ENCODE measurements at places on chromosomes 3 and 15.
A peak's percentile ranks its signal among the peaks of the same experiment; 100 is the strongest.

DNA sequence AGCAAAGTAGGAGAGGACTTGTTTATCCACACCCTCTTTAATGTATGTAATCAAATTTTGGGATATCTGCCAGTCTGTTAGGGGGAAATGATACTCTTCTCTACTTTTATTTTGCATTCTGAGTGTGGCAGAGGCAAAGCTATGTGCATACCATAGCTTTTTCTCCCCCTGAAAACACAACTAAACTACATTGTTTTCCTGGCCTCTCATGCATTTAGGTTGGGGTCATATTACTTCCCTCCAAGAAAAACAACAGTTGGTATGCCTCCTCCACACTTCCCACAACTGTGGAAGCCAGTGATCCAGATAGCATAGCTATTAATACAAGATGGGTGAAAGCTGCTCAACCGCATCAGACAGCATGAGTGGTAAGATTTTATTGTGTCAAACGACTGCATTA is 6.9 kb downstream of the RPL15 start:
- H3K27me3 ChIP-seq: no peaks in the 10 kb centered on the region
- H3K27ac ChIP-seq: no peak overlapping the region
- H3K36me3 ChIP-seq: peaks cover 21% of the 10 kb centered on the region
- H3K4me1 ChIP-seq: peaks cover 13% of the 10 kb centered on the region
- DNase-seq: no peak

DNA sequence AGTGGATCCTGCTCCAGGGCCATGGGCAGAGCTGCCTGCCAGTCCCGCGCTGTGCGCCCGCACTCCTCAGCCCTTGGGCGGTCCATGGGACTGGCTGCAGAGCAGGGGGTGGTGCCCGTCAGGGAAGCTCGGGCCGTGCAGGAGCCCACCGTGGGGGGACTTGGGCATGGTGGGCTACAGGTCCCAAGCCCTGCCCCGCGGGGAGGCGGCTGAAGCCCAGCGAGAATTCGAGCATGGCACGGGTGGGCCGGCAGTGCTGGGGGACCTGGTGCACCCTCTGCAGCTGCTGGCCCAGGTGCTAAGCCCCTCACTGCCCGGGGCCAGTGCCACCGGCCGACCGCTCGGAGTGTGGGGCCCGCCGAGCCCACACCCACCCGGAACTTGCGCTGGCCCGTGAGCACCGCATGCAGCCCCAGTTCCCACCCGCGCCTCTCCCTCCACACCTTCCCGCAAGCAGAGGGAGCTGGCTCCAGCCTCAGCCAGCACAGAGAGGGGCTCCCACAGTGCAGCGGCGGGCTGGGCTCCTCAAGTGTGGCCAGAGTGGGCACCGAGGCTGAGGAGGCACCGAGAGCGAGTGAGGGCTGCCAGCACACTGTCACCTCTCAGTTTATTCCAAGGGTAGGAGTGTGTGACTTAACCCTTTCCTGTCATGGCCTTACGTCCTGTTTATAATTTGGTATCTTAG is 129.3 kb downstream of the TMEM108 start:
- no peaks in the 10 kb centered on the region for H3K4me1 ChIP-seq
- H3K36me3 ChIP-seq: no peaks in the 10 kb centered on the region
- H3K27ac ChIP-seq: no peak overlapping the region
- H3K27me3 ChIP-seq: peaks cover 4% of the 10 kb centered on the region

- H3K27me3 ChIP-seq: no peaks in the 10 kb centered on the region
- H3K4me3 ChIP-seq: no peak overlapping the region
- no peaks in the 10 kb centered on the region for H3K4me1 ChIP-seq
- no peak for DNase-seq
- H3K36me3 ChIP-seq: peaks cover 14% of the 10 kb centered on the region
- H3K27ac ChIP-seq: no peak overlapping the region
These were observed 93.7 kb downstream of the RAD18 start for GRCh38 chr3:8869613-8870012.

- peaks cover 8% of the 10 kb centered on the region for H3K27me3 ChIP-seq
- H3K4me3 ChIP-seq: no peak overlapping the region
- no peak overlapping the region for H3K27ac ChIP-seq
- no peaks in the 10 kb centered on the region for H3K4me1 ChIP-seq
These were observed 60.7 kb downstream of the EXOG start for GRCh38 chr3:38556640-38557358.

GRCh38 chr3:13275376-13276005 is 144.6 kb downstream of the NUP210 start:
- no peaks in the 10 kb centered on the region for H3K36me3 ChIP-seq
- H3K4me3 ChIP-seq: no peak overlapping the region
- peaks cover 21% of the 10 kb centered on the region for H3K4me1 ChIP-seq
- no peak overlapping the region for H3K27ac ChIP-seq

DNA sequence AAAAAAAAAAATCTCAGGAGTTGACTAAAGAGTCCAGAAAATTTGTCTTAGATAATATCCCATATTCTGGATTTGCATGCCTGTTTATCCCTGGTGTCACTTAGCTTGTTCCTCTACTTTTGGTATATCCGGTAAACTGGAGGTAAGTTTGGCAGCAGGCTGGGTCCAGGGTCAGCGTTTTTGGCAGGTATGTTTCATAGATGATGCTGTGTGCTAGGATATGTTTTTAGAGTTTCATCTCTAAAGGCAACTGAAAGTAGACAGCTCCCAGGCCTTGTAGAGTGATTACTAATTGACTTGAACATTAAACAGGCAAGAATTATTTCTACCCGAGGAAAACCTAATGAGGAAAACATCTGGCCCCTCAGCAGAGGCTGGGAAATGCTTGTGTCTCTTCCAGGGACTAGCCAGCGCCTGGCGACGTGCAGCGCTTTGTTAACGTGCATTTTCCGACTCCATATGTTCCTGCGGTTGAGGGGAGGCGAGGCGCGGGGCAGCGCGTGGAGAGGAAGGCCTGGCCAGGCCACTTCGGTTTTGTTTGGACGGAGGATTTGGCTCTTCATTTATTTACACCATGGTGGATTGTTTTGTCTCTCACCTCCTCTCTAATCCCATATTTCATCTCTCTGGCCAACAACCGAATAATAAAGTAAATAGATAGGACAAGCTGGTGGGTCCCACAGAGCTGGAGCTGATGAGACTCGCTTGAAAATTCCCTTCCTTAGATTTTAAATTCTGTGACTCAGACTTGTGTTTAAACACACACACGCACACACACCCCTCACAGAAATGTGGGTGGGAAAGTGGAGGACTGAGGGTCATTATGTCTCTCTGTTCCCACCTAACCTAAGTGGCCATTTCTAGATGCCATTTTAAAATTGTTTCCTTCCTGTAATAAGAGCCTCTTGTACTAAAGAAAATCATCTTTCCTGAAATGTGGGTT is 65.3 kb downstream of the ASB7 start:
- no peaks in the 10 kb centered on the region for H3K36me3 ChIP-seq
- no peak overlapping the region for H3K4me3 ChIP-seq
- DNase-seq: no peak
- H3K27me3 ChIP-seq: peaks cover 27% of the 10 kb centered on the region

GRCh38 chr3:128603811-128604775 is 46.5 kb downstream of the RPN1 start:
- DNase-seq: no peak
- H3K27ac ChIP-seq: no peak overlapping the region
- no peaks in the 10 kb centered on the region for H3K36me3 ChIP-seq
- no peak overlapping the region for H3K4me3 ChIP-seq

GRCh38 chr3:32885283-32885901 is 66.1 kb upstream of the CCR4 start:
- H3K27me3 ChIP-seq: no peaks in the 10 kb centered on the region
- H3K36me3 ChIP-seq: no peaks in the 10 kb centered on the region
- no peak overlapping the region for H3K4me3 ChIP-seq
- H3K27ac ChIP-seq: no peak overlapping the region
- H3K4me1 ChIP-seq: peaks cover 28% of the 10 kb centered on the region

- no peaks in the 10 kb centered on the region for H3K27me3 ChIP-seq
- peak overlapping the region; percentile 87 for H3K4me3 ChIP-seq
- DNase-seq: no peak
These were observed 2.0 kb downstream of the RBM15B start for GRCh38 chr3:51393134-51393495.

DNA sequence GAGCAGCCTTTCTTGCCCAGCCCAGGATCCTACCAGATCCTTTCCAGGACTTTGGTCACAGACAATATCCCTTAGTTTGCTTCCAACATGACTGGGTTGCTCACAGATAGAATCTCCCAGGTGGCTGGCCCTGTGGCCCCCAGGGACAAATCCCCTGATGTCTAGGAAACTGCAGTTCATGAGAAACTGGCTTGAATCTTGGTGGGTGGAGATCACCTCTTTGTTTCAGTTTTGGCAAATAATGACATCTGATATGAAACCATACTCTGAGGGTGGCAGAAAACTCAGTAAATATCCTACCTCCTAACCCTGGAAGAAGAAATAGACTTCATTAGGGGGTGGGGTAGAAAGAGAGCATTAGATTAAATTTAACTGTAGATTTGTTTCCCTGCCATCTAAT is 44.1 kb upstream of the PFN2 start:
- H3K4me1 ChIP-seq: no peaks in the 10 kb centered on the region
- DNase-seq: no peak
- no peak overlapping the region for H3K27ac ChIP-seq
- H3K36me3 ChIP-seq: no peaks in the 10 kb centered on the region
- peaks cover 6% of the 10 kb centered on the region for H3K27me3 ChIP-seq

GRCh38 chr3:122947738-122948137 is 79.8 kb downstream of the SEMA5B start:
- H3K36me3 ChIP-seq: no peaks in the 10 kb centered on the region
- no peak overlapping the region for H3K4me3 ChIP-seq
- no peak overlapping the region for H3K27ac ChIP-seq
- H3K4me1 ChIP-seq: peaks cover 53% of the 10 kb centered on the region
- no peak for DNase-seq
- H3K27me3 ChIP-seq: no peaks in the 10 kb centered on the region

DNA sequence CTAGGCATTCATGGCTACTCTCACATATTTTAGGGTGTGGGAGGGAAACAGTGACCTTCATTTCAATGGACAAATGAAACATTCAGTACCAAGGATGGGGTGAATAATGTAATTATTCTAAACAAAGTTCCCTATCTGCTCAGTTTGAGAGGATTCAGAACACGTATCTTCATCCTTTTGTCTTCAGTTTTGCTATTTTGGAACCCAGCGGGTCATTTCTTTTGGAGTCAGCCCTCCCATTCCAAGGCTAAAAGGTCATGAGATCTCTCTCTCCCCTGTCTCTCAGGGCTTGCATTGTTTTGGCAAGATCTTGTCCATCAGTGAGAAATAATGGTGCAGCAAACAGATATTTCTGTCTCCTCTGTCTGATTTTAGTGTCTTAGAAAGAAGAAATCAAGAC is 16.3 kb upstream of the GATM start:
- H3K36me3 ChIP-seq: no peaks in the 10 kb centered on the region
- no peak overlapping the region for H3K4me3 ChIP-seq
- no peak for DNase-seq
- peaks cover 14% of the 10 kb centered on the region for H3K27me3 ChIP-seq
- peaks cover 5% of the 10 kb centered on the region for H3K4me1 ChIP-seq

DNA sequence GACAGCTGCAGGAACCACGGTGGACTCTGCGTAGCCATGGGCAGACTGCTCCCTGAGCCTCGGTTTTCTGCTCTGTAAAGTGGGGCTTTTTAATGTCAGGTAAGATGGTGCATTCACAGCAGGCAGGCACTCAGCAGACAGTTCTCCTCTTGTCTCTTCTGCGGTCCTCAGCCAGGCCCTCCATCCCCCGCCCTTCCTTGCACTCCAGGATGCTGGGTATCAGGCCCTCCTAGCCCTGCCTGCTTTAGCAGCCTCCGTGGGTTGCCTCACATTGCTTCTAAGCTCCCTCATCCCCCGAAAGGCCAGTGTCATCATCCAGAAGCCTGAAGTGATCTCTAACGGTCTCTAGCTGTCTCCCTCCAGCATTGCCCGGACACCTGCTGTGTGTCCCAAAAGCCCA is 115.7 kb downstream of the WNT7A start:
- H3K4me1 ChIP-seq: no peaks in the 10 kb centered on the region
- no peaks in the 10 kb centered on the region for H3K36me3 ChIP-seq
- peaks cover 5% of the 10 kb centered on the region for H3K27me3 ChIP-seq
- H3K4me3 ChIP-seq: no peak overlapping the region

DNA sequence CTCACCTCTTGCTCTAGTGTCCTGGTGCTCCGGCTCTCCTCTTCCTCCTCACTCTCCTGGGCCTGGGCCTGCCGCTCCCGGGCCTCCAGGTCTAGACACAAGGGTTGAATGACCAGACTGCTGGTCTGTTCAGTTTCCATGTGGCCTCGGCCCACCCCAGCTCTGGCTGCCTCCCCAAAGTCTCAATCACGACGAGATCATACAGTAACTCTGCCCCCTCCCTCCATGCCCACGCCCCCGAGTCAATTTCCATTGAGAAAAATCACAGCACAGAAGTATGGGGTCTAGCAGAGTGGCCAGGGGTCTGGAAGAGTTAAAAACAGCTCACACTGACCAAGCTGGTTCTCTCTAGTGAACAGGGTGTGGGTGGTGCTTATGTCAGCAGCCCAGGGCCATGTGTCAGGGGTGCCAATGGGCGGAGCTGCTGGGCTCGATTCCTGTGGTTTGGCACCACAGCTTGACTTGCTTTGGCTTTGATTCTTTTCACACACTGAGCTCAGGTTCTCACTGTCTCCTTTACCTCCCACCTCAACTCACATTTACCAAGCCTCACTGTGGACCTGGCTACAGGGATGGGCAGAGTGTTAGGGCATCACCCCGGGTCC is 6.9 kb downstream of the C15orf62 start:
- H3K4me1 ChIP-seq: peaks cover 8% of the 10 kb centered on the region
- H3K27ac ChIP-seq: peak overlapping the region; percentile 9

- DNase-seq: no peak
- peaks cover 12% of the 10 kb centered on the region for H3K27me3 ChIP-seq
- H3K4me3 ChIP-seq: no peak overlapping the region
- H3K4me1 ChIP-seq: peaks cover 7% of the 10 kb centered on the region
- no peak overlapping the region for H3K27ac ChIP-seq
These were observed 125.1 kb upstream of the SLC25A36 start for GRCh38 chr3:140816372-140817195.

DNA sequence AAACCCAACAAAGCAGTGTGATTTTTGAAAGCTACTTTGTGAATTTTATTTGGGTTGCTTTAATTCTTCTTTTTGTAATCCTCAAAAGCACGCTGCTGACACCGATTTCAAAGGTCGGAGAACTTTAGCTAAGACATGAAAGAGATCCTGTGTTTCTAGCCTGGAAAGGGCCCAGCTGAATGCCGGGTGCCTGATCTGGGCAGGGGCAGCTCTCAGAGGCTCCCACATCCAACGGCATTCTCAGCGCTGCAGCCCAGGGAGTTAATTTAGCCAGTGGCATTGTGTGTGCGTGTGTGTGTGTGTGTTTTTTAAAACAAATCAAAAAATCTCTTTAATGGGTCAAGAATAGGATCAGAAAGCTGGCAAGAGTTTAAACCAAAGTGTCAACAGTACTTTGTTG is 6.6 kb downstream of the RBP1 start:
- no peaks in the 10 kb centered on the region for H3K4me1 ChIP-seq
- no peak overlapping the region for H3K27ac ChIP-seq
- peaks cover 18% of the 10 kb centered on the region for H3K27me3 ChIP-seq
